ENCODE measurements at places on chromosomes 1 and 21.

DNA sequence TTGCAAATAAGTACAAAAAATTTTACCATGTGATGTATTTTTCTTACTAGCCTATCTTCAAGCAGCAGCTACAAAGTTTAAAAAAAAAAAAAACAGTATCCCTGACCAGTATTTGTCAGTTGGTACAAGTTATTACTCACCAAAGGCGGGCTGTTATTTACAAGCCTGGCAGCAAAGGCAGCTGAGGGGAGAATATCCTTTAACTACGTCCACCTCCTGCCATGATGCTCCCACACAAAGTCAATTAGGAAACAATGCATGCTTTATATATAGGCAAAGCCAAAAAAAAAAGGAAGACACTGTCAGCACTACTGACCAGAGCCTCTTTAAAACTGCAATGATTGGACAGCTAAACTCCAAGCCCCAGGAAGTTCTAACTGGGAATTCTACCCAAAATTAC is 13.7 kb downstream of the PSMA5 start:
- DNase-seq: no peak

- DNase-seq: no peak
Measured at GRCh38 chr1:201497935-201498509, 8.9 kb downstream of the CSRP1 start.

- DNase-seq: no peak
Measured at GRCh38 chr1:4380564-4381168, 273.7 kb upstream of the AJAP1 start.

DNA sequence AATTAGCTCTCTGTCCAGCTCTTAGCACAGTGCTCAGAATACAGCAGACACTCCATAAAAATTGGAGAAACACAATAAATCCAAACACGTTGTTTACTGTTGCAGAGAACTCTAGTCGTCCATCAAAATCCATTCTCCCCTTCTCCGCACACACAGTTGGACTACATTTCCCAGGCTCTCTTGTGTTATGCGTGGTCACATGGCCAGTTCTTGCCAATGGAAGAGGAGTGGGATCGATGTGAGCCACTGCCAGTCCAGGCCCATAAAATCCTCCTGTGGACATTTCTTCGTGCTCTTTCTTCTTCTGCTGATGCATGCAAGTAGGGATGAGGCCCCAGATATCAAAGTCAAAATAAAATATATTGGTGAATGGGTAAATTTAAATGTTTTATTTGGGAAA is 114.3 kb upstream of the FMN2 start:
- DNase-seq: no peak

GRCh38 chr1:231757759-231758158 is 131.2 kb downstream of the DISC1 start:
- no peak for DNase-seq

DNA sequence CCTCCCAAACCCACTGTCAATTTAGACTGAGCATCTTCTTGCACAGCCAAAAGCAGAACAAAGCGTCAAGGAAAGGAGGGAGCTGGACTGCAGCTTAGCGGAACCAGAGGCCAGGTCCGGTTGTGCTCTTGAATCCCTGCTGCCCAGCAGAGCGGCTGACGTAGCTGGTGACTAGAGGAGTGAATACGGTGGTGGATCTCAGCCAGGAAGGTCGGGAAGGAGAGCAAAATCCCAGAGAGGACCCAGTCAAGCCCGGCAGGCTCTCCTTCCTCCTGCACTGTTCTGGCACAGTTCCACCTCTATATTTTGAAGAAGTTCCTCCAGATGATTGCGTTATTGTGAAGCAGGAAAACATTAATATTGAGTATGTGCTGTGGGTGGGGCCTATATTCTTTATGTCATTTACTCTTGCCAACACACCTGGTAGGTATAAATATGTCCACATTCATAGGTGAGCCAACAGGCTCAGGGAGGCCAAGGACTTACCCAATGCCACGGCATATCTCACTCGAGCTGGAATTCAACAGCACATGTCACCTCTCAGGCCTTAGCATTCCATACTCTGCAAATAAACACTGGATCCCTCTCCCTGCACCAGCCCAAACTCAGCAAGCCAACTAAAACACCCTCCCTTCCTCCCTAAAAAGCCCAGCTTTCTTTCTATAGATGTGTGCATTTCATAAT is 23.6 kb upstream of the ABCB10 start:
- DNase-seq: no peak

DNA sequence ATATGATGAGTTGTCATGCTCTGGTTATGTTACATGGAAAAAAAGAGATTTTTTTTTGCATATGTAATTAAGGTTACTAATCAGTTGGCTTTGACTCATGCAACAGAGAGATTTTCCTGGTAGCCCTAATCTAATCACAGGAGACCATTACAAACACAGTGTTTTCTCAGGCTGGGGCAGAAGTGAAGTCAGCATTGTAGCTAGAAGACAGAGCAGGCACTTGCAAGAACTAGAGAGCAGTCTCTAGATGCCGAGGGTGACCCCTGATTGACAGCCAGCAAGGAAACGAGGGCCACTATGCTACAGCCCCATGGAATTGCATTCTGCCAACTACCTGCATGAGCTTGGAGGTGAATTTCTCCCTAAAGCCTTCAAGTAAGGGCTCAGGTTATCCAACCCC is 151.3 kb downstream of the RUNX1 start:
- no peak for DNase-seq

DNA sequence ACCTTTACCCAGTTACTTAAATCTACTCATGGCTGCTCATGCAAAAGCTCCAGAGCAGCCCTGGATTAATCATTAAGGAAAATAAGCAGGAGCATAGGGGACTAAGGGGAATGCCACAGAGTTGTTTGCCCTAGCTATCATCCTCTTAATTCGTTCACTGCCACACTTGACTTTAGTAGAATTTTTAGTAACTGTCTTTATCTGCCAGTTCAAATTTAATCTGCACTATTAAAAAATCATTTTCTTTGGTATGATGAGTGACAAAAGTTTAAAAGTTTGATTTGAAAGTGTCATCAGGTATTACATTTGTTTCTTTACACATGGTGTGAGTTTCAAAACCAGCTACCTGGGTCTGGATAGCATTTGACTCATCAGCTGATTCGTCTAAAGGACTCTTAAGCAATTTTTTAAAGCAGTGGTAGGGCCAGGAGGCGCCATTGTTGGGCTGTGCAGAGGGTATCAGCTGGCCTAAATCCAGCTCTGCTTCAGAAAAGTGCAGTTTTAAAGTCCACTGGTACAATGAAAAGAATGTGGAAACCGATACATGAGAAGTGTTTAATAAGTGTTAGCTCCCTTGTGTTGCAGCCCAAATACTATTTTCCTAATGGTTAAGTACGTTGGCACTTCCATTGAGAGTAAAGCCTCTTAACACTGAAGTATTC is 69.9 kb upstream of the DR1 start:
- no peak for DNase-seq

DNA sequence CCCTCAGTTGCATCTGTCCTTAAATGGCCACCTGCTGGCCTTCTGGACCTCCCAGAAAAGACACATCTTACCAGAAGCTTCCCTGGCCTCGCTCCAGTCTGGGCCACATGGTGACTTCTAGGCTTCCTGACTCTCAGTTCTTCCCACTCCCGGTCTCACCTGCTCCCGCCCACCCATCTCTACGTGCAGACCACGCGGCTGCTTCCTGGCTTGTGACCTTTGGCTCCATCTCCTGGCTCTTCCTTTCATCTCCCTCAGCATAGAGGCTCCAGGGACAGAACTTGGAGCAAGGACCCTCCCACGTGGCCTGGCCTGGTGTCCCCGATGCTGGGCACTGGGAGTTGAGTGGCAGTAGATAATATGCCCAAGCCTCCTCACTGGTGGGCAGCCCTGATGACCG is 124.9 kb upstream of the IRF2BP2 start:
- no peak for DNase-seq

DNA sequence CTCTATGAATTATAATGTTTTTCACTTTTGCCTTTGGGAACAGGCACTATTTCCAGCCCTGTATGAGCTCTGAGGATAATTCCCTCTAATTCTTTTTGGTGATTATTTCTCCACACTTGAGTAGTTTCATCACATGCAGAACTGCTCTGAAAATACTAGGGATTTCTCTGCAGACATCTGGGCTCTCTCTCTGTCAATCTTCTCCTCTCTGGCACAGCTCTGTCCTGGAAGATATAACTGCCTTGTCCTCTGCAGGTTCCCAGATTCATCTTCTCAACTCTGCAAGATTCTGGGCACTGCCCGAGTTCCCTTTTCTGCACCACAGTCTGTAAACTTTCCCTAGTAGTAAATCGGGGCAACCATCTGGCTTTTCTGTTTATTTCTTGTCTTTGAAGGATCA is 131.3 kb upstream of the FMN2 start:
- DNase-seq: no peak

DNA sequence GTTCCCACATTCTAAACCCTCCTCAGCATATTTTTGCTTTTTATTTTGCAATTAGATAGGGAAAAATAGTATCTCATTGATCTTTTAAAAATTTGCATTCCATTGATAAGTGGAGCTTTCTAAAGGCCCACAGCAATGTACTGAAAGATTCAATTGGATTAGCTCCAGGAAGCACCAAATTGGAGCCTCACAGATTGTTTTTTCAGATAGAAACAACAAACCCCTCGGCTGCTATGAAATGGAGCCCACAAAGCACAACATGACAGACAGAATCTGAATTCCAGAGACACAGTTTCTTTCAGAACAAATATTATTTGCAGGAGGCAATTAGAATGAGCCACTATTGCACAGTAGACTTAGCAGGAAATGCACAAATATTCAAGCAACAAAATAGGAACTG is 58.9 kb upstream of the KIF26B start:
- DNase-seq: no peak

- no peak for DNase-seq
Measured at GRCh38 chr1:231272880-231273279, 31.9 kb downstream of the GNPAT start.

DNA sequence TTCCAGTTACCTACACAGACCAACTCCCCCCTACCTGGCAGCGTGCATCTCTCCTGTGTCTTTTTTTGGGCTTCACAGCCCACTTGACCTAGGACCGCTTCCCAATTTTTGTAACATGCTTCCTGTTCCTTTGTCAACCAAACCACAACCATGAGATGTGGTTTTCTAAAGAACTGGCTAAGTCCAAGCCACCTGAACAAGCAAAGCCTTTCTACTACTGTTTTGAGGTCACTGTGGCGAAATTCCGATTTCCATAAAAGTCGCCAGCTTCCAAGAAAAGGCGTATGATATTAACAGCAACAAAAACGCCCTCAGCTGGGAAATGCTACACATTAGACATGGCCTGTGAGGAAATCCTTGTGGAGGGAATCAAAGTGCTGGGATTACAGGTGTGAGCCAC is 12.7 kb upstream of the AK2 start:
- DNase-seq: no peak

All from esophagus squamous epithelium (tissue), 5 donors.